ENCODE measurements at places on chromosomes 3 and 15.

DNA sequence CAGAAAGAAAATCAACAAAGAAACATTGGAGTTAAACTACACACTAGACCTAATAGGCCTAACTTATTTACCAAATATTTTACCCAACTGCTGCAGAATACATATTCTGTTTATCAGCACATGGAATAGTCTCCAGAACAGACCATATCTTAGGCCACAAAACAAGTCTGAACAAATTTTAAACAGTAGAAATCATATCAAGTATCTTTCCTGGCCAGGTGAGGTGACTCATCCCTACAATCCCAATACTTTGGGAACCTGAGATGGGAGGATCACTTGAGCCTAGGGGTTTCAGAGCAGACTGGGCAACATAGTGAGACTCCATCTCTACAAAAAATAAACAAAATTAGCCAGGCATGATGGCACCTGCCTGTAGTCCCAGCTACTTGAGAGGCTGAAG, 18.1 kb upstream of the KPNA4 start:
- no peak for DNase-seq

GRCh38 chr3:172129850-172130716, 90.7 kb downstream of the FNDC3B start:
- DNase-seq = peak; percentile 42

GRCh38 chr3:65128346-65128745, 440.5 kb upstream of the ADAMTS9 start:
- no peak for DNase-seq

DNA sequence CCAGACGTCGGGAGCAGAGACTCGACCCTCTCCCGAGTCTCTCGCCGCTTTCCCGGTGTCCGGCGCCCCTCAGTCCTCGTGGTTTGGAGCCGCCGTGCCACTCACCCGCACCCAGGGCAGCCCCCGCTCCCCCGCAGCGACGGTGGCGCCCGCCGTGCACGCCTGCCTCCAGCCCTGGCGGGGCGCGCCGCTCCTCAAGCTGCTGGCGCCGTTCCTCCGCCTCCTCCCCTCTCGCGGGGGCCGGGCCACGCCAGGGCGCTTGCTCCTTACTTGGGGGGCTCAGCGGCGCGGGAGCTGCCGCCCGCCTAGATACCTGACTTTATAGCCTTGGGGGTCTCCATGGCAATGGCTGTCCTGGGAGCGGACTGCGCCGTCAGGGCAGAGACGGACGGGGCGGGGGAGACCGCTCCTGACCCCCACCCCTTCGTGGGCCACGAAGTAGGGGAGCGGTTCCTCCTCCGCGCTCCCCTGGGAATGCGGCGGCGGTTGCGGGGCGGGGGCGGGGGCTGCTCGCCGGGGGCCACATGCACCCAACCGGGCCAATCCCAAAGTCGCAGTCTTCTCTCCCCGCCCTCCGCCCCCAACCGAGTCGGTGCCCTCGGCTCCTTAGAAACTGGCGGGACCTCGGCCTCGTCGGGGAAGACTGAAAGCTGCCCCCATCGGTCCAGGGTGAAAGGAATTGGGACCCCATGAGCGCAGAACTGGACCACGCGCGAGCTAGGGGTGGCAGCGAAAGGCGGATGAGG, at the start of gene ANKRD63:
Gene ANKRD63, minus strand, starts transcription at position 196 of the 746 bp plus-strand sequence. CDS start 478 bp downstream, outside the sequence.
- DNase-seq = no peak

- DNase-seq = no peak
Observed at GRCh38 chr3:21449738-21450137, 301.3 kb downstream of the ZNF385D start.

- DNase-seq = no peak
Observed at GRCh38 chr3:111803123-111803593, 55.9 kb upstream of the PHLDB2 start.

DNA sequence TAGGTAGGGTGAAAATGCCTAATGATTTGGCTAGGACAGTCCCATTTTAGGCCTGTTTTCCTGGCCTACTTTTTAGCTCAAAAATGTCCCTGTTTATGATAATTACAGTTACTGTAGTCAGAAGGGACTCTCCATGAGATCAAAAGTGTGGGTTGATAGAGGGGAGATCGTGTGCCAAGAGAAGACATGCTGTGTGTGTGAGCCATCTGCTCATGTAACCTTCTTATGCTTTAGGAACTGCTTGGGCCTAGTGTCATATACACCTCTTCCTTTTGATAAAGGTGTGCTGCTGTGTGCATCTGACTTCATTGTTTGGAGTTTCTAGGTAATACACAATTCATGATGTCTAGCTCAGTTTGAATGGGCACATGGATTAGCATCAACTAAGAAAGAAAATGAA, 786.5 kb downstream of the PDCD6IP start:
- no peak for DNase-seq

DNA sequence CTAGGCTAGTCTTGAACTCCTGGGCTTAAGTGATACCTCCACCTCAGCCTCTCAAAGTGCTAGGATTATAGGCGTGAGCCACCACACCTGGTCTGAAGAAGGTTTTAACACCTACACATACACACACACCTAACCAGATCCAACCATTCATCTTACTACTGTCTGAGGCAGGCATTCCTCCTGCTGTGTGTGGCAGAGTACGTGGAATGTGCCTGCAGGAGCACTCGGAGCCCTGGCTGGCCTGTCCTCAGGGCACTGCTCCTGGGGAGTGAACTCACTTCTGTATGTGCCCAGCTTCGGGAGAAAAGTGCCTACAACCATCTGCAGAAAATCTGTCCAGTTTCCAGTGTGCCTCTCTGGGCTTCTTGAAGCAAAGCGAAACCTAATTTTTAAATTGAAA, 58.2 kb upstream of the LIMD1 start:
- DNase-seq = no peak

DNA sequence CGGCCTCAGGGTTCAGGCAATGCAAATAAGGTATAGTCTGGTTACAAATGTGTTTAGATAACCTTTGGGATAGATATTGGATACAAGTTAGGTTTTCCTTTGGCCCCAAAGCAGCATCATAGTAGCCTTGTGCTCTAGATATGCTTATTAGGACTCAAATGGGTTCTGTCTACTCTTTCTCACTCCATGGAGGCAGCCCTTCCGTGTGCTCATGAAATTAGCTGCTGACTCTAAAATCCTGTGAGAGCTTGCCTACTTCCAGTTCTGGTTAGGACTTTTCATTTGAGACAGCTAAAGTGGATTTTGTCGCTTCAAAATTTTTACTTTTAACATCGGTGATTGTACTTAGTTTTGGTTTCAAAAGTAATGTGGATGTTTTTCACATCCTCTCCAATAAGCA, 1.6 kb downstream of the CDV3 start:
- DNase-seq = no peak

DNA sequence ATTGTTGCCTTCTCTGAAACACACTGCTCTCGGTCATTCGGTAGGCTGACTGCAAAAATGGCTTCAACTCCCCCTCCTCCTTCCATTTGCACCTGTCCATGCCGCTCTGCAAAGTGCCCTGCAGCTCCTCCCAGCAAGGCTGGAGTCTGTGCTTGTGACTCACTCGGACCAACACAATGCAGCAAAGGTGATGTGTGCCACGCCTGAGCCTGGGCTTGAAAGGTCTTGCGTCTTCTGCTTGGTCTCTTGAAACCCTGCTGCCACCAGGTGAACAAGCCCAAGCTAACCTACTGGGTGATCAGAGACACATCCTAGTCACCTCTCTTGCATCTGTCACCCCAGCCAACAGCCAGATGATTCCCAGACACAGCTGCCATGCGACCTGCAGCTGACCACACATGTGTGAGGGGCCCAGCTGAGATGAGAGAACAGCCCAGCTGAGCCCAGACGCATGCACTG, 71.1 kb downstream of the MGLL start:
- DNase-seq = no peak

DNA sequence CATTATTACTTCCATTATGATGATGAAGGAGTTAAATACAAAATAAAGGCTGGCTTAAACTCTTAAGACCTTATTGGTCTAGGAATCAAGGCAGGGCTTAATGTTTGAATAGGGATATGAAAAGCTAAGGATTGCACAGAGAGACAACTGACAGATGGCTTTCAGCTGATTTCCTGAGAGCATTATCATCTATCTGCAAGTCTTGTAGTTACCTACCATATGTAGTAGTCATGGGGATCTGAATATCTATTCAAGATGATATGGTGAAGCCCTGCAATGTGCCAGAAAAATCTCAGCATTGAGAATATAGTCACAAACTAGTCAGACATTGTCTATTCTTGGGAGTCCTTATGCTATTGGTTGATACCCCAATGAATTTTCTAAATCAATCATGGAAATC, 47.5 kb upstream of the CHMP2B start:
- DNase-seq = no peak

- DNase-seq = no peak
Observed at GRCh38 chr3:194386648-194387047, 12.4 kb downstream of the GP5 start.

DNA sequence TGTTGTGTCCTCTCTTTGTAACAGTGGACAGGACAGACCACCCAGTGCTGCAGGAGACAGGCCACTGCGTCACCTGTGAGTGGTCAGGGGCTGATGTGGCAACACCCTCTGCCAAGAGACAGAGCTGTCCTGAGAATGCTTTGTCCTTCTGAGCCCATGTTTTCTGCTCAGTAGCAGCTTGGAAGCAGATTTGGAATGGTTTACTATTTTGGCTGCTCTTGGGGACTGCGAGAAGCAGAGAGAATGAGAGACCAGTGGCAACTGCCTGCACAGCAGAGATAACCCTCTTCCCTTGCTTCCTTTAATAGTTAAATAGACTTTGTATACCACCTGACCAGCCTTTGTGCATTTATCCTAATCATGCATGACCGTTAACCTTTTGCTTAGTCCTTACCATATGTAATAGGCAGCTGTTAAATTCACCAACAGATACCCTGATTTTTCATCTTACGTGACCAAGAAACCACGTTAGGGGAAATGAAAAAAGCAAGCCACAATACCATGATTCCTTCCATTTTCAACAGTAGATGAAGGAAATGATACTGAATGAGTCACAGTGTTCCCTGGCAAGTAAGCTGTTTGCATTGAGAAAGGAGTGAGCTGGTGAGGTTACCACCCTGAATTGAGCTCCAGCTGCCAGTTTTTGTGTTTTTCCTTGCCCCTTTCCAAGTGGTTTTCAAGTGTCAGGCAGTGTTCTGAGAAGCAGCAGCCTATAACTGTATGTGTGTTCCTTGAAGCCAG, 35.5 kb downstream of the B3GALNT1 start:
- no peak for DNase-seq

DNA sequence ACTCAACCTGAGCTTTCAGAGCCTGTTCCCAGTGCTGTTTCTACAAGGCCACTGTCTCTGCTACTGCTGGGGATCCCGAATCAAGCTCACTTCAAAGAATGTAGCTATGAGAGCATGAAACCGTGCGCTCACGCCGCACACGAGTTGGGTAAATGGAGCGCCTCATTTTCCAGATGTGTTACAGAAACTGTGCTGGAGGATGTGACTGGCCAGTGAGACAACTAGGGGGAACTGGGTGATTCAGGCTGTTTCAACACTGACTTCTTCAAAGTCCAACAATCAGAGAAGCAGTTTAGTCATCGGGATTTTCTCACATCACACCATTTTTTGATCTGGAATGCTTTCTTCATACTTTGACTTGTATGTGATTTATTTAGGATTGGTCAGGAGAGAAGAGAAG, 3.5 kb downstream of the ZNF710 start:
- peak; percentile 40 for DNase-seq

DNA sequence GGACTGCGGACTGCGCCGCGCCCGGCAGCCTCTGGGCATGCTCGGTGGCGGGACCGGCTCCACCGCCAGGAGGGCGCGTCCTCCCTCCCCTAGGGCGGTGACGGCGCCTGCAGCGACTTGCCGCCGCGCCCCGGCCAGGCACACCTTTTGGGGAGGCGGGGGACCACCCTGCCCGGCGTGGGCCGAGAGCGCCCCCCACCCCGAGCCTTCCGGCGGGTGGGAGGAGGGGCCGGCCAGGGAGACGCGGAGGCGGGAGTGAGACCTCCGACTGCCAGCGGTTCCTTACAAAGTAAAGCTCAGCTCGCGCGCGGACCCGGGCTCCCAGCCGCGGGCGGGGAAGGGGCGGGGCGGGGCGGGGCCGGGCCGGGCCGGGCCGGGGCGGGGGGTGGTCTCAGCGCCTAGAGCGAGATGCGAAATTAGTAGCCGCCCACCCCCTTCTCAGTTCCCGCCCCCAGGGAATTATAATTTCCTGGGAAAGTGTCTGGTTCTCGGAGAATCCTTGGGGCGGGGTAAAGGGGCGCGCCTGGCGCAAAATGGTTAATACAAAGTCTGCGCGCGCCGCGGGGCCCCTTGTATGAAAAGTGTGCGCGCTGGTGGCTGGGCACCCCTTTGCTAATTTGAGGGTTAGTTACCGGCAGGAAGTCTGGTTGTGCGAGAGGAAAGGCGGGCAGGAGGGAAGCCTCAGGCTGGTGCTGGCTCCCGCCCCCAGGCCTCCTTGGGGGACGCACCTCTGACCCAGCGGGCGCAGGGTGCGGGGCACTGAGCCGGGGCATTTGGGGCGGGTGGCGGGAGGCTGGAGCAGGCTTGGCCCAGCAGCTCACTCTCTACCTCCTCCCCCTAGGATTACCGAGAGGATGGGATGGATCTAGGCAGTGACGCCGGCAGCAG, 224.8 kb upstream of the IL12A start:
- peak; percentile 24 for DNase-seq

GRCh38 chr15:36400936-36401585, 178.4 kb upstream of the CDIN1 start:
- no peak for DNase-seq

- DNase-seq = no peak
Observed at GRCh38 chr3:46187341-46187700, 20.8 kb downstream of the CCR1 start.

DNA sequence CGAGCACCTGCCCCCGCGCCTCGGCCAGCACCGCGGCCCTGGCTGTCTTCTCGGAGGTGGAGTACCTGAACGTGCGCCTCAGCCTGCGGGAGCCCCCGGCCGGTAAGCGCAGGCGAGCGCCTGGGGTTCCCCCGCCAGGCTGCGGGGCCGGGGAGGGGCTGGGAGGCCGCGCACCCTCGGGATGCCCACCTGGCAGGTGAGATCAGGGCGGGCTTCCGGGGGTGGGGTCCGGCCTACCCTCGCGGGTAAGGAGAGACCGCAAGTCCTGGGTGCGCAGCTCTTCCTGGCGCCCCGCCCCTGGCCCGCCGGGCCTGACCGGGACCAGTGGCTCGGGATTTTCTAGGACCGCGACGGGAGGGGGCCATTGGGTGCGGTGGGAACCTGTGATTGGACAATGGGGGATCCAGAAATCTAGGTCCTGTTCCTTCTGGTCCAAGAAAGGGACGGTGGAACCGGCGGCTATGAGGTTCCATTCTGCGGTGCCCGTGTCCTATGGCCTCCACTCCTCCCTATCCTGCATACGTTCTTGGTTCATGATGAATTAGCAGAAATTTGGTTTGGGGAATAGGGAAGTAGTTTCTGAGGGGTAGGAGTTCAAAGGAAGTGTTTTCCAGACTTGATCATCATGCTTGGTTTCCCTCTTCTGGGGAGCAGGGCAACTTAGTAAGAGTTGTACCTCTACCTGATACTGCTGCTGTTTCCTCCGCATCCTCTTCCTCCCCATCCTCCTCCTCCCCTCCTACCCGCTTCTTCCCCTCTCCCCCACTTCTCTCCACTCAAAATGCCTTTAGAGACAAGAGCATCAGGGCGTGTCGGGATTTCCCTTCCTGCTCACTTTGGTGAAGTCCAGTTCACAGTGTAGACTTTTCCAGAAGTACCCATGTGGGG, 808 bp downstream of the ARRDC4 start:
- DNase-seq = no peak

GRCh38 chr15:60589253-60589652, 110.3 kb upstream of the ICE2 start:
- DNase-seq = no peak

All from stimulated activated CD8-positive, alpha-beta memory T cell treated with anti-CD3 and anti-CD28 coated beads, Interleukin-7, amount 100 ng/mL, for 48 hours (primary cell).